Type B pancreatic cell (in vitro differentiated cells): ENCODE measurements at places on chromosomes 7 and 10.

DNA sequence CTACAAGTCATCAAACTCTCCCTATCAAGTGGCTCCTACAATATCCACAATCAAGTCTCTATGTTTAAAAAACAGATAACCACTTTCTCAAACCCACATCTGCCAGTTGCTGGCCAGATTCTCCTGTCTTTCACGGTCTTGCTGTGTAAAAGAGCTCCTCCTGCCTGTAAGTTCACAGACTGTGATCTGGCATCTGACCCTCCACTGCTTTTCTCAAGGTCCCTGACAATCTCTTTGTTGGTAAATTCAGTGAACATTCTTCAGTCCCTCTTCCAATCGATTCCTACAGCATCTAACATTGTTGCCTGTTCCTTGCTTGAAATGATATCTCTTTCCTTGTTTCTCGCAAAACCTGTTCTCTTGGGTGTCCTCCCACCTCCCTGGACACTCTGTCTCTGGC lies 18.5 kb upstream of the LMOD2 start:
- no peak for DNase-seq

DNA sequence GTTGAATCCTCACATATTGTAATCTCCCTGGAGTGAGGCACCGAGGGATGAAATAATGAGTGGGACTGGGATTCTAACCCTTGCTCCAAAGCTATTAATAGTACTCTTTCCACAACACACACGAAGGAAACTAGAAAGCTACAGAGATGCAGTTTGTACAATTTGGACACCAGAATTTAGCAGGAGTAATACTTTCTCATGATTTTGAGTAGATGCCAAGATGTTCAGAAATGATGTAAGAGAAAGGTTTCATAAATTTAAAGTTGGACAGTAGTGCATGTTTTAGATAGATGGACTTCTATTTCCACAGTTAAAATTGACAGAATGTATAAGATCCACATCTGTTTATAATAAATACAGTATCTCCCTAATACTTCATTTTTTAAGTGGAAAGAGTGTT lies 46.5 kb downstream of the PRR15 start:
- DNase-seq: no peak

- DNase-seq: no peak
Observed at GRCh38 chr10:49040601-49041000, 74.7 kb downstream of the VSTM4 start.

- DNase-seq: no peak
Observed at GRCh38 chr7:113087071-113087998, 708 bp upstream of the GPR85 start.

DNA sequence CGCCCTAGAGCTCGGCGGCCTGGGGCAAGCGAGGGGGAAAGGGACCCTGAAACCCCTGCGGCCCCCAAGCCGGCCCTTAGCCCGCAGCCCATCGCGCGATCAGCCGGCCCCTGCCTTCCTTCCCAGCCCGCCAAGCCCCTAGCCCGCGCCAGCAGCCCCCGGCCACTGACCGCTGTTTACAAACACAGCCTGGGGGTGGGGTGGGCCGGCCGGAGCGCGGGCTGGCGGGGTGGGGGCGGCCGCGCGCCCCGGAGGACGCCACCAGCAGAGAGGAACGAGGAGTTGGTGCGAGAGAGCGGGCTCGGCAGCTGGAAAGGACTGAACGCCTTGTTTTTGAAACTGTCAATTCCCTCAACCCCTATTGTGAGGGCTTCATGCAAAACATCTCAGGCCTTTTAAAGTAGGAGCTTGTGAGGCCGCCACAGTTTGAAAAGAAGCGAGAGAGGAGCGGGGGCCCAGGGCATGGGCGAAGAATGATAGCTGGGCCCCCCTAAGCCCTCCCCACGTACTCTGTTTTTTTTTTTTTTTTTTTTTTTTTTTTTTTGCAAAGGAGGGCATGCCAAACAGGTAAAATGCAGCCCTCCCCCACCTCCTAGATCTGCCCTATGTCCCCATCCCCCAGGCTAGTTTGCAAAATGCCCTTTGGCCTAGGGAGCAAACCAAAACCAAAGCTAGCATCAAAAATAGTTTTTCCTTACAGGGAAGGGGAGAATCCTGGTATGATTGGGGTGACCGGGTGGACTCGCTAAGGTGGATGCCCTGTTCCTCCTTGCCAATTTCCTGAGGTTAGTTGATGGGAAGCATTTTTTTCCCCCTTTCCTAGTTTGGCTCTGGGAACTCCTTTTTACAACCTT lies 15.0 kb downstream of the SKIDA1 start:
- no peak for DNase-seq

- no peak for DNase-seq
Observed at GRCh38 chr7:35553519-35553918, 141.4 kb downstream of the HERPUD2 start.
